ENCODE measurements at places on chromosomes 5 and 9. TPM values are rescaled to one million over a fixed set of nuclear protein-coding genes. Genes with fewer than 3 reads are reported as not detected.

GRCh38 chr5:96463091-96463490, 30.0 kb upstream of the PCSK1 start:
- no peak for DNase-seq

GRCh38 chr5:94388773-94389514, 229.5 kb downstream of the KIAA0825 start:
- no peak for DNase-seq

GRCh38 chr9:104984948-104985347, 57.0 kb upstream of the ABCA1 start:
- DNase-seq, result no peak

- no peak for DNase-seq
These were observed 6.3 kb upstream of the TAF11L3 start for GRCh38 chr5:17511775-17512325.

GRCh38 chr5:146725025-146725424, 153.5 kb downstream of the PPP2R2B start:
- no peak for DNase-seq

GRCh38 chr5:150168864-150169263, 2.3 kb downstream of the CDX1 start:
- DNase-seq, result no peak

DNA sequence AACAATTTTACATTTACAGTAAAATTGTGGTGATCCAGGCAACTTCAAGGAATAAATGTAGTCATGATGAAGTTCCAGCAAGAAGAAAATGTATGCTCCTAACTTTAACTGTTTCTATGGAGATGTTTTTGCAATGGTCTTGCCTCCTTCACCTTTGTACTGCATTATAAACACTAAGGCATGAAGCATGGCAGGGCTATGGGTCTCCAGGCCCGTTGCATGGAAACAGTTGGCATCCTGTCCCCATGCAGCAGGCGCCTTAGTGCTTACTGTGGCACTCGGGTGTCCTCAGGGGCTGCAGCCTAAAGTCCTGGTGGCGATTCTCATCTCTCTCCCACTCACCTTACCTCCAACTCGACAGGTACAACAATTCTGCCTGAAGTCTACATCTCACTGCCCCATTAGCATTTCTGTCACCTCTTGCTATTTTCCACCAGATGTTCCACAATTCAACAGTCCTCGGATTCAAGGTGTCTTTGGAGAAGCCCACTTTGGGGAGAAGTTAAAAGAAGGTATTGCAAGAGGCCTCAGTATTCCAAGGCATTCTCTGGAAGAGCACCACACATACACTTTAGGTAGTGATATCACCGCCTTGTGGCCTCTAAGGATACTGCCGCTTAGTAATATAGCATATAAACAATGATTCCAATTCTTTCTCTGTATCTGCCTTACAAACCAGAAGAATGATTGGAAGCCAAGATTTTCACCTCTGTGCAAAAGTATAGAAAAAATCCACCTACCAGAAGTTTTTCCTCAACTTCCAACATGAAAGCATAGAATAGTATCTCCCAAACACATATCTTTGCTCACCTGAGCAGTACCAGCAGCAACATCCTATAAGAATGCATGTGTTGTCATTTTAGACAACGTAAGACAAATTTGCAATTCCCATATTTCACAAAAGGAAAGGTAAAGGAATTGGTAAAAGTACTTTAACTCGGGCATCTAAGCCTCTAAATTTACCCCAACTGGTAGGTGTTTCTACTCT, 5.1 kb downstream of the LIFR start:
- no peak for DNase-seq

GRCh38 chr5:97375959-97376358, 192.9 kb upstream of the RIOK2 start:
- no peak for DNase-seq

- DNase-seq, result no peak
These were observed 581.7 kb upstream of the RIOK2 start for GRCh38 chr5:97764700-97765099.

DNA sequence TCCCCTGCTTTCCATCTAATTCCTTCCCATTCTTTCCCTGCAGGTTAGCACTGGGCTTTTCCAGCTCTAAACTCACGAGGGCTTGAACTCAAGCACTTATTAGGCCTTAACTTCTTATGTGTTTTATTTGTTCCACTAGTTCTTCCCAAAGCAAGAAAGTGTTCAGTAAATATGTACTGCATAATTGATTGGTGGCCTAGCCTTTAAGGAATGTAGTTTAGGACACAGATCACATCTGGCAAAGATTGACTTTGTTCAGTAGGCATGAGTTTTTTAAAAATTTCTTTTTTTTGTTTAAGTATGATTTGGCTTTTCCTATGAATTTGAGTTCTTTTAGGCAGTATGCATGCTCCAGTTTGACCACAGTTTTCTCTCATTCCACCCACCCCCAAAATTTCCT, 285.2 kb downstream of the NPR3 start:
- no peak for DNase-seq

- DNase-seq, result no peak
These were observed 209.1 kb upstream of the KCNN2 start for GRCh38 chr5:114152656-114153360.

DNA sequence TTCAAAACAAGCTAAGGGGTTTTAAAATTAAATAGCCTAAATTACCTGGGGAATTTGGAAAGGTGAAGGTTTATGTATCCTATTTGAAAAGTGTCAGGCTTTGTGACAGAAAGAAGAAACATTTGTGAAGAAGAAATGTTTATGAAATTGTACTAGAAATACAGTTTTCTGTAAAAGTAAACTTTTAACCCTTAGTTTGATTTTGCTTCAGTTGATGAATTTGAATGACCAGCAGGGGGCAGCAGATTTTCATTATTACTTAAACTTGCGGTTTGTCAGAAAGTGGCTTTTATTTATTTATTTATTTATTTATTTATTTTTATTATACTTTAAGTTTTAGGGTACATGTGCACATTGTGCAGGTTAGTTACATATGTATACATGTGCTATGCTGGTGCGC, 58.1 kb downstream of the NNT start:
- DNase-seq, result no peak

- DNase-seq, result peak; percentile 50
These were observed 16.6 kb upstream of the HEMGN start for GRCh38 chr9:97954550-97954989.

GRCh38 chr5:141742866-141743851, 61.1 kb upstream of the ARAP3 start:
- no peak for DNase-seq

DNA sequence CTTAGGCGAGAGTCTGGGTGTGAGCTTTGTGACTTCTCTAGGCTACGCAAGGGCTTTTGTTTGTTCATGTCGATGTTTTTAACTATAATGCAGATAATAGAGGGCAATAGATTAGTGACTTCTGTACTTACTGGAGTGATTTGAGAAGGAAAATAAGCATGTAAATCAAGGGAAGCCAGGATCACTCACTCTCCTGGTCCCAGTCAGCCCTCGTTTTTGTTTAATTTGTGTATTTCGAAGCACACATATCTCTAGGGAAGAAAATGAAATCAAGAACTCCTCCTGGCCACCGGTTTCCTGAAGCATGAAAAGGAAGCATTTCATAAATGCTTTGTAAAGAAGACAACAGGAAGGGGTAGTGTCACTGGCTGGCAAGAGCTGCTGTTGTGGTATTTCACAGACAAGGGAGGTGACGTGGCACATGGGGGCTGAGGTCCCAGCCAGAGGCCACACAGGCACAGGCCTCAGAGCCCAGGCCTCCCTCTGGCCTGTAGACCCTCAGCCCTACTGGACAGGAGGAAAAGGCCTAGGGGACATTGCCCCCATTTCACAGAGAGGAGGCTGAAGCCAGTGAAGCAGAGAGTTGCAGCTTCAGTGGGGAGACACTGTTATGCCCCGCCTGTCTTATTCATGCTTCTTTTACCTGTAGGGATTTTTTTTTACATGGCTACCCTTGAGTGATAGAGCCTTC, 34.1 kb downstream of the IRF1 start:
- DNase-seq, result no peak

DNA sequence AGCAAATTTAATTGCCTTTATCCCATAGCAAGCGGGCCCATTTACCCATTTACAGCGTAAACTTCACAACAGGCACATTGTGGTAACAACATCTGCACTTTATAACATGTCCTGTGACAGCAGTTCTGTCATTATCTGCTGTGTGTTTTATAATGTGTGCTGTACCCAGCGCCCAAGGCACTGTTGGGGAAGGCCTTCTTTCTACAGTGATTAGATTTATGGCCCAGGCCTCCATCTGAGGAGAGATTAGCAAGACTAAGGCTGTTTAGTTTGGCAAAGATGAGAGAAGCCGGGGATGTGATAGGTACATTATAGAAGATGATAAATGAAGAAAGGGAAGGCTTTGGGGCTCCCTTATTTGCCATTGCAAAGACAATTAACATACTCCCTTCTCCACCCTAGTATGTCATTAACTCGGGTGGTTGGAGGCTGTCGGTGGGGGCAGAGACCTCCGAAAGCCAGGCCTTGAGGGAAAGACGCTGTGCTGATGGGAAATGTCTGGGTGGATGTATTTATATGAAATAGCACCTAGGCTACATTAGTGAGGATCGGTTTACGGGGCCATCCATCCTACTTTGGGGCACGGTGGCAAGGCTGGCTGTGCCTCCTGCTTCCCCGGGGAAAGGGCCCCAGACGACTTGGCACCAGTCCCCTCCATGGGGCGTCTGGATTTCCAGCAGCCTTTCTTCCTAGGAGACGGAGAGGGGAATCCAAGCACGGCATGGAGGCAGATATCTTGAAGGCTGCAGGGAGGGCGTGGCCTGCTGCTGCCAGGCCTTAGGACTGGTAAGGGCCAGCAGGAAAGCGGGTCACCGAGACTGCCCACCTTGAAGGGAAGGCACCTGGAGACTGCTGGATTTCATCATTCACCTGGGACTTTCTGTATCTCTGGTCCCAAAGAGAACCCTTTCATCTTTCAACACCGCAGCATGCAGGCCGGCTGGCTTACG, 64.3 kb upstream of the PTCH1 start:
- DNase-seq, result no peak

- DNase-seq, result no peak
These were observed 113.8 kb downstream of the TMC1 start for GRCh38 chr9:72635197-72635596.

DNA sequence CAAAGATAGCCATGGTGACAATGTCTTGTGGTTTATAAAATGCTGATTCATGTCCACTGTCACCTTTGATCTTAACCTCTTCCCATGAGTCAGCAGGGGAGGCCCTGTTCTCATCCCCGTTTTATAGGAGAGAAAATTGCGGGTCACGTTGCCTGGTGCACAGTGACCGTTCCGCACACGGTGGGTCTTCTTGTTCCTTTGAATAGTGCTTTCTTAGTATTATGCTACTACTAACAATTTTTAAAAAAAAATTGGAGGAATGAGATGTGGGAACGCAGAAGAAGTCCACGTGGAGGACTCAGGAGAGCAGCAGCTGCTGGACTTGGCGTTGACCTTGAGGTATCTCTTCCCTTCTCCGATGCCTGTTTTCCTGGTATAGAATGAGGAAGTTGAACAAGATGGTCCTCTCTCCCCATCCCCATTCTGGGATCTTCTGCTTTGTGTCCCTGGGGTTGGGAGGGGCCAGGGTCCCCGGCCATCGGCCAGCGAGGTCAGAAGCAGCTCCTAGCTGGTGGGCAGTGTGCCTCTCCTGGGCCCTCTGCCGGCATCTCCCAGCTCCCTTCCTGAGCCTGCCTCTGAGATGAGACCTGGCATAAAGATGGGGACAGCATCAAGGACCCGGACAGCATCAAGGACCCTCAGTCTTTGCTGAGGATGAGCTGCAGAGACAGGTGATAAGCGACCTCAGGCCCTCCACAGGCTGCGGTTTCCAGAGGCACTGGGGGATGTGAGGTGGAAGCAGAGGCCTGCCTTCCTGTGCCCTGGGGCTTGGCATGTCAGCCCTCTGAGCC, 143.9 kb downstream of the C9orf50 start:
- DNase-seq, result no peak

- DNase-seq, result no peak
These were observed 84.7 kb upstream of the TNFAIP8 start for GRCh38 chr5:119270960-119271757.

DNA sequence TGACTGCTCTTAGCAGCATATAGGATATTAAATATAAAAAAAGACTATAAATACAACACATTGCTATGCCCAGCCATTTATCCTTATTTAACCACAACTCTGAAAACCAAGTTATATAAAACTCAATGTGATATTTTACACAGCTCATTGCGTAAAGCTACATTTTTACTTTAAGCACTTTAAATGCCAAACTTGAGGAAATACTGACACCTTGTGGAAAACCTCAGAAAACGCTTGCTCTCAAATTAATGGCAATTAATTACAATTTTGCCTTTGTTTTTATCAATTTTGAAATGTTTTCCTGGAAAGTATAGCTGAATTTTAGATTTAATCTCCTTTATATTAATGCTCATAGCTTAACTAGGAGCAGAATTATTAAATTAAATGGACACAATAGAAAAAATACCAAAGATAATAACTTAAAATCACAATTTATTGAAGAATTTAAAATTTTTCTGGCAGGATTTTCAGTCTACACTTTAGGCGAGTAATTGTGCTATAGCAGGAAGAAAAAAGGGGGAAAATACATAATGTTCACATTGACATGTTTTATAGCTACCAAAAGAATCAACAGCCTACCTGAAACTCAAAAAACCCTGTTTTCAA, 25.2 kb upstream of the PLAC8L1 start:
- no peak for DNase-seq

GRCh38 chr9:84325347-84325973, 15.1 kb downstream of the SLC28A3 start:
- no peak for DNase-seq

DNA sequence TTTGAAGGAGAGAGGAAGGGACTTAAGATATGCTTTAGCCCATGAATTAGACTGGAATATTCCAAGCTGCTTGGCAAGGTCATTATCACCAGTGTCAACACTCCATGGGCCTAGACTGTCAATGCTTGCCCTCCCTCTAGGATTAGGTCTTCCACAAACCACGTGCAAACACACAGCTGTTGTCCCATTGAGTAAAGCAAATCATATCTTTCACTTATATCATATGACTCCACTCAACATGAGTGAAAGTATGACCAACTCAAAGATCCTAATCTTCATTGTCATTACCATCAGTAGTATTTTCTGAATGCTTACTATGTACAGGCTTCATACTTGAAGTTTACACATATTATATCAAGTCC, 57.0 kb upstream of the GRAMD2B start:
- DNase-seq, result no peak

GRCh38 chr5:83925321-83925954, 204.8 kb upstream of the HAPLN1 start:
- no peak for DNase-seq

The COL15A1 gene
- 7.0 TPM for total RNA-seq

The LCN1 gene
- not detected for total RNA-seq

The MORN5 gene
- 10.5 TPM for total RNA-seq

The FLT4 gene
- total RNA-seq, result 11.7 TPM

The TRIO gene
- 151 TPM for total RNA-seq

The PPP2R2B gene
- total RNA-seq, result 1.1 TPM

The CNTFR gene
- 0.69 TPM for total RNA-seq

The SPATA31C1 gene
- total RNA-seq, result not detected

The SERF1A gene
- 24.1 TPM for total RNA-seq

The PCDHA11 gene
- total RNA-seq, result 0.86 TPM

The CNTNAP3B gene
- 6.9 TPM for total RNA-seq

Measured in upper lobe of left lung (tissue), 6 donors.